ENCODE measurements at places on chromosomes 3 and 15.
A peak's percentile ranks its signal among the peaks of the same experiment; 100 is the strongest.

DNA sequence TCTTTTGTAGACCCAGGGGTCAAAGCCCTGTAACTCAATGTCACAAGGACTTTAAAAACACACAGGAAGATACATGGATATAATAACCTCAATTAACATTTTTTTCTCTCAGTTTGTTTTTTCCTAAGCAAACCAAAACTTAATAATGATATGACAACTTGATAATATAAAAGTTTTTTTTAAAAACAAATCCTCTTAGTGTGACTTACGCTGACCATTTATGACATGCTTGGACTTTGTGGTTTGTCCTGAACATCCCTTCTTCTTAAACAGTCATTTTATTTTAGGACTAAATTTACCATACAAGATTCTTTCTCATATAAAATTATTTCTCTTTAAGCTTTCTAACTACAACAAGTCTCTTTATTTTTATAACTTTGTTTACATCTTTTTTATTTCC lies 25.4 kb upstream of the FAM3D start:
- DNase-seq = no peak

- no peak for DNase-seq
These were observed 96.7 kb upstream of the PTPRG start for GRCh38 chr3:61464518-61465140.

GRCh38 chr3:126630020-126630419 lies 24.9 kb downstream of the TXNRD3 start:
- no peak for DNase-seq

GRCh38 chr3:13240928-13241618 lies 167.8 kb upstream of the IQSEC1 start:
- no peak for DNase-seq

- no peak for DNase-seq
These were observed 320.2 kb downstream of the UNC13C start for GRCh38 chr15:54298396-54298795.

DNA sequence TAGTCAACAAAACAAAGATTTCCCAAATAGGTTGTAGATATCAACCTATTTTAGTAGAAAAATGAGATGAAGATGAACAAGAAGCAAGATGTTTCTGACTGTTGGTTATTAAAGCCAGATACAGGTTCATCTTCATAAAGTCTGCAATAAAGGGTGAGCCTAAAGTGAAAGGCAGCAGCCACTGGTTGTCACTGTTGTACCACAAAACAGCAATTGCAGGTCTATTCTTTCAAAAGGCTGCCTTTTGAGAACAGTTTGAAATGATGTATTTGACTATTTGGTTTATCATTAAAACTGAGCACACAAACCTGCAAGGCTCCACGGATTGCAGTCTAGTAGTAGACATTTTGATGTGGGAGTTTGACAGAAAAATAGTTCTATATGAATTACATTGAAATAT lies 543.4 kb downstream of the GBE1 start:
- DNase-seq = no peak

- DNase-seq = no peak
These were observed 57.3 kb downstream of the GPR171 start for GRCh38 chr3:151145713-151146070.

DNA sequence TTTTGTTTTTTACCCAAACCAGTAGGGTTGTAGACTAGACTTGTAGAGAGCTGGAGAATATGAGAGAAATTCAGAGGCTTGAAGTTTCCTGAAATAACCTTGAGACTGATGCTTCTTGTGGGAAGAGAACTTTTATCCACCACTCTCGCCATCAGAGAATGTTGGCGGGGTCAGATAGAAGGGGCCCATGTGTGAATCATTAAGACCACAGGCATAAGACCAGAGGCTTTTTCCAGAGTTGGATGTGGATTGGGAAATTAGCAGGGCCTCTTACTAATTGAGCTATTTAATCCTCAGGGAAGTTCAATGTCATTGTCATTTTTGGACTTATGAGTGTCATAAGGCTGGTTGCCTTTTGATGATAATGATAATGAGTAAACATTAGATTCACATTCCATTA lies 246.9 kb upstream of the THRB start:
- no peak for DNase-seq

DNA sequence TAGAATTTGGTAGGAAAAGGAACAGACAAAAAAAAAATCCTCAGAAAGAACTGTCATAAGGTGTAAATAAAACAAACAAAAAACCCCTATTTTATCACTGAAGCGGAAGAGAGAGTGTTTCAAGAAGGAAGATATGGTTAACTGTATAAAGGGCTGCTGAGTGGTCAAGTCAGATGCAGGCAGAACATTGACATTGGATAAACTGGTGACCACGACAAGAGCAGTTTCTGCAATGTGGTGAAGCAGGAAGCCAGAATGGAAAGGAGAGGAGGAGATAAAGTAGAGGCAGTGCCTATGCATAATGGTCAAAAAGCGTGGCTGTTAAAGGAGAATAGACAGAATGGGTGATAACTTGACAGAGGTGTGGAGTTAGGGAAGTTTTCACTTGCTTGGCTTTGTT lies 75.3 kb downstream of the CYP19A1 start:
- DNase-seq = no peak

DNA sequence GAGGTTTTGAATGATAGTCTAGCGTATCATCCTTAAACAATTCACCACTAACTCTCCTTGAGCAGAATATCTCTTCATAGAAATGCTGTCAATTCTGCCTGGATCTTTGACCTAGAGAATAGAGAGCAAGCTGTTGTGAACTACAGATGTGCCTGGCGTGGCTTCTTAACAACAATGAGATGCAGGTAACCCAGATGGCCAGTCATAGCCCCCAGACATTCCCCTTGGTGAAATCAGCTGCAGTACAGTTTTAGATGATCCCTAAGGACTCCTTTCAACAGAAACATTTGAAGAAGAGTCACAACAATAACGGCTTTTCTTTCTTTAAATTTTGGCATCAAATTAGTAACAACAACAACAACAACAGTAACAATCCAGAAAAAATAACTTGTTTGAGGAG lies 1041.3 kb downstream of the ROBO1 start:
- no peak for DNase-seq

GRCh38 chr15:98069256-98069655 lies 108.8 kb downstream of the ARRDC4 start:
- DNase-seq = no peak

DNA sequence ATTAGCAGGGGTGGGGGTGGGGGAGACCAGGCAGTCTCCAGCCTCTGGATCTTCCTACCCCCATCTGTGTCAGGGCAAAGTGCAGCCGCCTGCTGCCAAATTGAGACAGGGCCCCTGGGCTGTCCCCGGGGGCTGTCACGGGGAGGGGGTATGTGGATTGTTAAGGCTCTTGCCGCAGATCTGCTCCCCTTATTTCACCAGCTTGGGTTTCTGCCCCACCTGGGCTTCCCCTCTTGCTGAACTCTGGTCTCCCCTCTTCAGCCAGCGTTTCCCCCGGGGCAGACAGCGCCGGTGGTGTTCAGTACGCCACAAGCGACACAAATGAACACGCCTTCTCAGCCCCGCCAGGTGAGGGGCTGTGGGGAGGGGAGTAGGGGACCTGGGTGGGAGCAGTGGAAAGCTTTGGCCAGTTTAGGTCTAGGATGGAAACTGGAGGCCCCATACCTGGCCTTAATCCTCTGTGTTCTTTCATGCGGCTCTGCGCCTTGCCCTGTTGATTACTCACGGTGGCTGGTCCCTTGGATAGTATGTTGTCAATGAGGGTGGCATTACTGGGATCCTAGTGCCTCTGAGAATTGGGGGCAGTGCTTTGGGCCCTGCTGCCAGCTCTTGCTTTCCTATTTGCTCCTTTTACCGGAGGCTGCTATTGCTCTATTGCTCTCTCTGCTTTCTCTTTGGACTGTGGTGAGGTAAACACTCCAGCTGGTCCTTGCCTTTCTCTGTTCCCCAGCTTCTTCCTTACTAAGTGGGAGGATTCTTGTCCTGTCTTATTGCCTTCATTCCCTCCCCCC lies 1.7 kb downstream of the EIF4G1 start:
- no peak for DNase-seq

GRCh38 chr3:114624571-114625181 lies 330.8 kb downstream of the TIGIT start:
- DNase-seq = no peak

GRCh38 chr3:175238801-175239200 lies 379.7 kb downstream of the NAALADL2 start:
- no peak for DNase-seq

DNA sequence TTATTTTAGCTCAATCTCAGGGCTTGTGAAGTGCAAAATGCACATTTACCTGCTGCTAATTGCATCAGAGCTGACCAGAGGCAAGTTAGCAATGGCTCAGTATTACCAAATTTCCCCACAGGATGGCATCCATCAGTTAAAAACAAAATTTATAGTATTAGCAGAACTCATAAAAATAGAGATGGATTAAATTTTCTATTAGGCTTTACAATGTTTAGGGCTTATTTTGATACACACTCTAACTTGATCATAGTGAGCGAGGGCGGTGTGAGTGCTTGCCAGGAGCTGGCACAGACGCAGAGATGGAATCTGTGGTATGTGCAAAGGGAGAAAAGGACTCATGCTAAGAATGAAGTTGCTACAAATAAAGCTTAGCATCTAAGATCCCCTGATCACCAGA lies 241.0 kb downstream of the NSUN3 start:
- no peak for DNase-seq

DNA sequence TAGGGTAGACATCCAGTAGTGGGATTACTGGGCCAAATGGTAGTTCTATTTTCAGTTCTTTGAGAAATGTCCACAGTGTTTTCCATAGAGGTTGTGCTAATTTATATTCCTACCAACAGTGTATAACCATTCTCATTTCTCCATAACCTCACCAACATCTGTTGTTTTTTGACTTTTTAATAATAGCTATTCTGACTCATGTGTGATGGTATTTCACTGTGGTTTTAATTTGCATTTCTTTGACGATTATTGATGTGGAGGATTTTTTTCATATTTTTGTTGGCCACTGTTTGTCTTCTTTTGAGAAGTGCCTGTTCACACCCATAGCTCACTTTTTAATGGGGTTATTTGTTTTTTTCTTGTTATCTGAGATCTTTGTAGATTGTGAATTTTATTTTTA lies 125.2 kb downstream of the CFAP20DC start:
- DNase-seq = no peak

GRCh38 chr3:155863072-155863784 lies 7.2 kb upstream of the GMPS start:
- no peak for DNase-seq

GRCh38 chr3:186520957-186521842 lies 23.0 kb downstream of the CRYGS start:
- no peak for DNase-seq

GRCh38 chr3:50545781-50546180 lies 21.8 kb downstream of the C3orf18 start:
- DNase-seq = no peak

GRCh38 chr15:75884041-75884440 lies 19.6 kb upstream of the FBXO22 start:
- no peak for DNase-seq

GRCh38 chr15:69462493-69463181 lies 10.0 kb downstream of the RPLP1 start:
- peak; percentile 90 for DNase-seq

GRCh38 chr3:193794002-193794881 lies 201.2 kb downstream of the OPA1 start:
- DNase-seq = no peak

- DNase-seq = no peak
These were observed 375.2 kb upstream of the SGO1 start for GRCh38 chr3:20561166-20561565.

DNA sequence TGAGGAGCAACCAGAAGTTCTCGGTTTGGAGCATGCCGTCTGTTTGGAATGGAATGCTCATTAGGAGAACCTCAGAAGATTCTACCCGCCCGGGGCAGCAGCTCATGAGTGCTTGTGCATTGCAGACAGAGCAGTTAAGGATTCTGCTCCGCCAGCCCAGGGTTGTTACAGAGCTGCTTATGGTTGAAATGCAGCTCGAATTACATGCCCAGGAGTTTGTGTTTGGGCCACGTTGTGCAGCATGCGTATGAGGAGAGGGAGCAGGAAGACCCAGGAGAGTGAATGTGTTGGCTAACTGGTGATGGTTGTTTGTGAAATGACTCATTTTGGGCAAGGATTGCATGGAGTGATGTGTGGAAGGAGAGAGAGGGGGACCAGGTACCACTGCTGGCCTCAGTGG lies 9.0 kb downstream of the FGD5 start:
- no peak for DNase-seq

DNA sequence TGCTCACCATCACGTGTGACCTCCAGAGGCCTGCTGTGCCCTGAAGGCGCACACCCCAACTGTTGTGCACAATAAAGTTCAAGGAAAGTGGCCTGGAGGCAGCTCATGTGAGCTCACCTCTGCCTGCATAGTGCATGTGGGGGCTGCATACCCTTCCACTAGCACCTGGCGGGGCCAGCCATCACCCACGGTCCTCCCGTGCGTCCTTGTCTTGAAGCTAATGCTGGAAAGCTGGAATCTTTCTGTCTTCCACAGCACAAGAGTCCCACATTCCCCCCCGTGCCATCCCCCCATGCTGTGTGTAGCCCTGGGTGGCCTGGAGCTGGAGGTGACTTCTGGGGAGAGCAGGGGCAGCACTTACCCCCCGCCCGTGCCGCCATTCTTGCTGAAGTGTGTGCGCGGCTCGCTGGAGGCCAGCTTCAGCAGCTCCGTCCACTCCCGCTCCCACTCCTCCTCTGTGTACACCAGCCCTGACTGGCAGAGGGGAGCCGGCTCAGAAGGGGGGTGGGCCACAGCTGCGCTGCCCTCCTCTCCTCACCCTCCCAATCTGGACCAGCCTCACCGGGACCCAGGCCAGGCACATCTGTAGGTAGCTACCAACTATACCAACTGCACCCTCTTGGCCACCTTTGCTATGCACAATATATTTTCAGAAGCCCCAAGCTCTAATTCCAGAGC lies 199.5 kb downstream of the KLF13 start:
- DNase-seq = no peak
